NCI-H1930 (cell line): ENCODE measurements at places on chromosomes 6 and 20.

DNA sequence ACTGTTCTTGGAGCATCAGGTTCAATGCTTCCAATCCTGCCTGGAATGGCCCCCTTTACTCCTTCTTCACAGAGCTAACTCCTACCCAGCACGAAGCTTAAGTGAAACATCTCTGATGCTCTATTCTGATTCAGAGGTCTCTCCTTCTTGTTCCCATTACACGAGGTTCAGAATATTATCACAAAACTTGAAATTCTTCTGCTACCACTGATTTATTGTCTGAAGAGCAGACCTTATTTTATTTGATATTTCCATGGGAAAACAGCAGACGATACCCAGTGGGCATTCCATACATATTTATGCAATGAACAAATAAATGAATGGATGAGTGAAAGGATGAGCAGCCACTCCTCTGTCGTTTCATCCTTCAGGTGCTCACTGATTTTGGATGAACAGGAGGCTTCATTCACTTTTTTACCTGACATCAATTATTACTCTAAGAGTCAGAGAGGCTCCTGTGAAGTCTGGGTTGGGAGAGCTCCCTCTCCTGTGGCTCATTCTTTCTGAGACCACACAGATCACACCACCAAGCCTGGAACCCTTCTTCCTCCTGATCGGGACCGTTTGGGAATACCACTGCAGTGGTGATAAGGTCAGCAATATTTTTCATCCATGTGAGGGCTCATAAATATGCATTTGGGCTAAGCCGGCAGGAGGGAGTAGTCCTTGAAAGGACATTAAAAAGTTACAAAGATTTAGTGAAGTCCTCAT, 25.8 kb downstream of the SMLR1 start:
- no peak for DNase-seq

DNA sequence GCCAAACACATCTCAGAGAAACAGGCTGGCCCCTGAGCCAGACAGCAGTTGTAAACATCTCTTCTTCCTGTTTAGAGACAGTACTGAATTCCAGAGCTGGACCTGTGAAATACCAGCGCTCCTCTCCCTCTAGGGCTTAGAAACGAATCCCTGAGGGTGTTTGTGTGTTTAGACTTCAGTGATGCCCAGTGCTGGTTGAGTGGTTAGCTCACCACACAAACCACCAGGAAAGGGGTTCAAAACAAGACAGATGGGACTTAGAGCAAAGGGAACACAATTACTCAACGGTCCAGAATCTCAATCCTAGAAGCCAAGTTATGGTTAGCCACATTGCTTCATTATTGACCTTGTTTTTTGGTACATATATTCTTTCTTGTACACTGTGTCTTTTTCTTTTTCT, 108.7 kb upstream of the TMEM170B start:
- no peak for DNase-seq

GRCh38 chr6:63795006-63795405, 159.4 kb downstream of the PHF3 start:
- DNase-seq: no peak

DNA sequence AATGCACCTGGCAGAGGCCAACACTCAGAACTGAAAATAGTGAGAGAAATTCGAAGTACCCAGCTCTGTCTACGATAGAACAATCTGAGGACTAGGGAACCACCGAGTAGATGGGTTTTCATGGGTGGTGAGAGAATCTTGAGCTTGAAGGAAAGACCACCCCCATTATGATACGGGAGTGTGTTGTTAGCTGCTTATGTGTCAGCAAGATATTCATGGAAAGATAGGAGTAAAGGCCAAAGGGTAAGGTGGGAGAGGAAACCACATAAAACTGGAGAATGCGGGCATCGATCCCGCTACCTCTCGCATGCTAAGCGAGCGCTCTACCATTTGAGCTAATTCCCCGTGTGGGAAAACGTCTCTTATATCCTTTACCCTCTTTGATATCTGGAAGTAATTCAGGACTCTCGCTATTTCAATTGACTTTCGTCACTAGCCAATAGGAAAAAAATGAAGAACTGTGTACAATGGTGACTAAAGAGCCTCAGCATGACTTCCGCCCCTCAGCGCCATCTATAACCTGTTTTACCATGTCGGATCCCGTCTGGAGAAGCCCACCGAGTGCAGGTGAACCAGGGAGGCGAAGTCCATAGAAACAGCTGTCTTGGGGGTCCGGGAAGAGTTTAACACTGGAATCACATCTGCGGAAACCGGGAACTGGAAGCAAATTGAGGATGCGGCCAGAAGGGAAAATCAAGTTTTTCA, 25.0 kb upstream of the ABT1 start:
- peak; percentile 85 for DNase-seq

GRCh38 chr6:157151029-157151428, 172.3 kb downstream of the TMEM242 start:
- no peak for DNase-seq

GRCh38 chr20:41531518-41532275, 86.5 kb downstream of the CHD6 start:
- DNase-seq: no peak

- no peak for DNase-seq
These were observed 256.9 kb downstream of the CDH26 start for GRCh38 chr20:60214901-60215815.

- DNase-seq: no peak
These were observed 165.4 kb upstream of the FOXQ1 start for GRCh38 chr6:1146500-1146899.

- no peak for DNase-seq
These were observed 9.5 kb upstream of the MYLK2 start for GRCh38 chr20:31809661-31810060.

DNA sequence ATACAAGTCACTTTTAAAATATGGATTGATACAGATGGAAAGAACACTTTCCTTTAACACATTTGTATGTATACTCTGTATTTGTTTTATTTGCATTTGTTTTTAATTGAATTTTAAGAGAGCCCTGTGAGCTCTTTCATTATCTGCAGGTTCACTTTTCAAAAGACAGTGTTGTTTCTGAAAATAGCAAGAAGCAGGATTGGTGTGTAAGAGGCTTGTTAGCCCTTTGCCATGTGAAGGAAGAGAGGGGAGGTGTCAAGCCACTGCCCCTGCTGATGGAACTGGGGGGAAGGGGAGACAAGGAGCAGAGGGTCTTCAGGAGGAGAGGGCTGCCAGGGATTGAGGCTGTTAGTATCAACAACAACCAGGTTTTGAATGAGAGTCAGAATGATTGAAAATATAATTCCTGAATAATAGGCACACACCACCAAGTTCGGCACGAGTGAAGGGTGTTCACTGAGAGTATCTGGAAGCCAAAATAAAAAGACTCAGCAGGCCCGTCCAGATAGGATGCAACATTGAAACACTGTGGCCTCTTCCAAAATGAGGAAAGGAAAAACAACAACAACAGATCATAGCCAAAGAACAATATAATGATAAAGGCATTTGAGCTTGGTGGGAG, 12.6 kb upstream of the PBOV1 start:
- no peak for DNase-seq

GRCh38 chr6:133275213-133275612, 34.1 kb downstream of the EYA4 start:
- no peak for DNase-seq

DNA sequence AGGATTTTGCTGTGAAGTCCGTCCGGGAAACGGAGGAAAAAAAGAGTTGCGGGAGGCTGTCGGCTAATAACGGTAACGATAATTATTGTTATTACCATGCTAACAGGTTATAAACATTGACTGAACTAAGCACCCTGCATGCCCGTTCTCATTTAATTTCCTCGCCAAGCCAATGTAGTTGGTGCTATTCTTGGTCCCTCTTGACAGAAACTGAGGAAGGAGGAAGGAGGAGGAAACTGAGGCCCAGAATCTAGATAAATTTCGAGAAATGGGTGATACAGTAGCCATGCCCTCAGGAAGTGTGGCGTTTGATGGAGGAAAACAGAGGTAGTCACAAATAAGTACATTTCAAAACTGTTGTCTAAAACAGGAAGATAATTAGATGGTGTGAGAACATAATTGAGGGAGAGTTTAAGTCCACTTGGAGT, 474 bp downstream of the TPX2 start:
- DNase-seq: no peak

- no peak for DNase-seq
These were observed 1.4 kb downstream of the MCM3 start for GRCh38 chr6:52283111-52283510.

GRCh38 chr6:52759085-52759484, 4.2 kb downstream of the GSTA2 start:
- no peak for DNase-seq

DNA sequence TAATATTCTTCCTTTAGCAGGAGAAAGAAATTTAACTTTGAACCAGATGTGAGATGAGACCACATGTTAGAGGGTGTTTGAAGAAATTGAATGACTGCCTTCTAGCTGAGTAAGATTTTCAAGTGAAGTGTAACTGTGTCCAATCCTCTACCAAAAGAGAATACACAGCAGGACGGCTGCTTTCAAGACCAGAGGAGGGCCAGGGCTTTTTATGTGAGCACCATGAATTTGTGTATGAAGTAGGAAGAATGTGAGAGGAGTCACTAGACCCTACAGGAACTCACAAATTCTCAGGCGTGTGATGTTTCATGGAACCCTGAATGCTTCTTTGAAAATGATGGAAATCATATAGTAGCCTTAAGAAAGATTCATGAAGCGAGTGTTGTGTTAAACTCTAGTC, 56.8 kb upstream of the SPACA1 start:
- no peak for DNase-seq

GRCh38 chr6:110852773-110853172, 21.8 kb upstream of the AMD1 start:
- no peak for DNase-seq

GRCh38 chr6:133855991-133856370, 32.9 kb upstream of the TCF21 start:
- DNase-seq: no peak

DNA sequence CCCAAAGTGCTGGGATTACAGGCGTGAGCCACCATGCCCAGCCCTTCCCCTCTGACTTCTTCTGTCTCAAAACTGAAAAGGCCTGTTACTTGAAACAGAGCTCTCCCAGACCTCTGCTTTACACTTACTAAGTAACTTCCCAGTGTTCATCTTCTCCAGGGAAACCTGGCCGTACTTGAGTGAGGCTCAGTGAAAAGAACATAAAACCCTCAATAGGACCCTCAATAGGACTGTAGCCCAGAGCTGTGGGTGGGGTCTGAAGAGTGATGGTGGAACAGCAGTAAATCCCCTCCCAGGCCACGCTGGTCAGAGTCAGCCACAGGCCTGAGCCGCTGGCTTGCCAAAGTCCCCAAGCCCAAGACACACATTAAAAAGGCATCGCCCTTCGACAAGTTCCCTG, 145.4 kb downstream of the NFATC2 start:
- no peak for DNase-seq

DNA sequence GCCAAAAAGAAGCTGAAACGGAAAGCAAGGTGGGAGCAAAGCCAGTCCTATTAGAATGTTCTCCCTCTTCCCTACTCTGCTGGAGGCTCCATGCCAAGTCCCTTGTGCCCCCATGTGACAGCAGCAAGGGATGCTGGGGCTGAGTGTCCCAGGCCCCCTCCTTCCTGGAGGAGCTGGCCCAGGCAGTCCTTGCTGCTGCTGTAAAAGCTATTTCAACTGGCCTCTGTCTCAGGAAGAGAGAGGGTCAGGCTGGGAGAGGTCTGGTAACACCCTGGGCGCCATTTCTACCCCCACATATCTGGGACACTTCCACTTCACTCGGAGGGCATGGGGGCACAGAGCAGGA, 25.0 kb downstream of the TTBK1 start:
- no peak for DNase-seq

DNA sequence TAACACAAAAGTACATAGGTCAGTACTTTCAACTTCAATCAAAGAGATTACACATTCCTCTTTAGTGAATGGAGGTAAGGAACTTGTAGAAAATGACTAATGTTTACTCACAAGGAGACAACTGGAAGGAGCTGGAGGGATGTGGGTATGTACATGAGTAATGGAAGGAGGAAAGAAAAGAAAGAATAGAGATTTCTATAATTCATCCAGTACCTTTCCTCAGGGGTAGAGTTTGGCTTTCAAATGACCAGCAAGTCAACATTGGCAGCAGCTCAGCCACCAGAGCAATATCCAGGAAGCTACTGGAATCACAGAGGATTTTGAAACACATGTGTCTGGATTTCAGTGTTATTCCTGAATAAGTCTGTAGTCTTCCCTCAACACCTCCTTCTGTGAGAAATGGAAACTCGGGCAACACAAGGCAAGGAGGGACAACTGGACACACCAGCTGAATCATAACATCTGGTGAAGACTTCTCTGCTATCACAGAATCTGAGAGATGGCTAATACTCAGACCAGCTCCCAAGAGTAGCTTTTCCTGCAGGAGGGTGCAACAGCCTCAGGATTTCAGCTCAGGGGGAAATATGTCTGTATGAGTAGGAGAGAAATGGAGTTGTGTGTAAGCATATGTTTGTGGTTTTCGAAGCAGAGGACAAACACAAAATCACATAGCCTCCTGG, 98.8 kb downstream of the HAO1 start:
- no peak for DNase-seq

DNA sequence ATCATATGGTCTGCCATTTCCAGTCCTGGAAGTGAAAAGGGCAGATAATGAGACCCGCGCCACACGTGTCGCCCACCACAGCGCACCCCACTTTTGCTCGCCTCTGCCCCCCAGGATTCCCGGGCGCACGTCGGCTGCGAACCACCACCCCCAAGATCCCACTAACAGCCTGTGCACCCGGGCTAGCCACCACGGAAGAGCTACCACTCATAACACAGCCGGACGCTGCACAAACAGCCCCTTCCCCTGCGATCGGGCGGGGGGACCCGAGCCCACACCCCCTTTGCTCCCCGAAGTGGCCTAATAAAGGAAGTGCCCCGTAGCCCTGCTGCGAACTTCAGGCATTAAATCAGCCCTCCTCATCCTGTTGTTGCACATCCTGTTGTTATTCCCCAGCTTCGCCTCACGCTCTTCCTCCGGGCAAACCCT, 506 bp downstream of the CITED2 start:
- no peak for DNase-seq

- no peak for DNase-seq
These were observed 157.5 kb downstream of the PAX1 start for GRCh38 chr20:21862956-21863355.

DNA sequence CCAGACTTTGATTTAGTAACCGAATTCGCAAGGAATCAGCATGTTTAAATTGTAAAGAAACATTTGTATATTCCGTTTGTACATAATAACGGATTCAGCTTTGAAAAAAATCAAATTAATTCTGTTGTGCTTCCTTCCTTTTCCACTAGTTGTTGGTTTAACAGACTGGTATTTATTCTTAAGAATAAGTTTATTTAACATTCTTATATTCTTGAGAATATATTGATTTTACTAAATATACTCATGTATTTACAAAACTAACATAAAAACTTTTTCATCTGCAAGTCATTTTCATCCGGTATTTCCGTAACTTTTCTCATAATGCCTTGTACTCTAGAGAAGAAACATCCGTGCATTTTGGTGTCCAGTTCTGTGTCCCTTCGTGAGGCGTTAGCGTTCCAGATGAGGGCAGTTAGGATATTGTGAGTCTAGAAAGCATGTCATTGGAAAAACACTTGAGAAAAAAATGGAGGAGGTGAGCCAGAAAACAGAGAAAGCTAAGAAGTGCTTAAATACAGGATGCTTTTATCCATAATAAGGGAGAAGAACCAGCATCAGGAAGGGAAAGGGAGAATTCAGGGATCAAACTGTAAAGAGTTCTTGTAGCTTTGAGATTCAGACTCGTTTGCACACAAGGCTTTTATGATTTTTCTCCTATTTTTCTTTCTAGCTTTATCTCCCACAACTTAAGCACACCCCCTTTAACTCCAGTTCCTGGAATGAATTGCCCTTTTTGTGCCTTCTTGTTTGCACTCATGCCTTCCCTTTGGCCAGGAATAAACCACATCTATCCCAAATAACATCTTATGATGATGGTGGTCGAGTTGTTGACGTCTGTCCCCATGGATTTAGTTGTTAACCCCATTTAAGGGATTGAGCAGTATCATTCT, 1.8 kb downstream of the WRNIP1 start:
- no peak for DNase-seq
